Pons (tissue), 1 donor: ENCODE measurements at places on chromosomes 5 and 9.

DNA sequence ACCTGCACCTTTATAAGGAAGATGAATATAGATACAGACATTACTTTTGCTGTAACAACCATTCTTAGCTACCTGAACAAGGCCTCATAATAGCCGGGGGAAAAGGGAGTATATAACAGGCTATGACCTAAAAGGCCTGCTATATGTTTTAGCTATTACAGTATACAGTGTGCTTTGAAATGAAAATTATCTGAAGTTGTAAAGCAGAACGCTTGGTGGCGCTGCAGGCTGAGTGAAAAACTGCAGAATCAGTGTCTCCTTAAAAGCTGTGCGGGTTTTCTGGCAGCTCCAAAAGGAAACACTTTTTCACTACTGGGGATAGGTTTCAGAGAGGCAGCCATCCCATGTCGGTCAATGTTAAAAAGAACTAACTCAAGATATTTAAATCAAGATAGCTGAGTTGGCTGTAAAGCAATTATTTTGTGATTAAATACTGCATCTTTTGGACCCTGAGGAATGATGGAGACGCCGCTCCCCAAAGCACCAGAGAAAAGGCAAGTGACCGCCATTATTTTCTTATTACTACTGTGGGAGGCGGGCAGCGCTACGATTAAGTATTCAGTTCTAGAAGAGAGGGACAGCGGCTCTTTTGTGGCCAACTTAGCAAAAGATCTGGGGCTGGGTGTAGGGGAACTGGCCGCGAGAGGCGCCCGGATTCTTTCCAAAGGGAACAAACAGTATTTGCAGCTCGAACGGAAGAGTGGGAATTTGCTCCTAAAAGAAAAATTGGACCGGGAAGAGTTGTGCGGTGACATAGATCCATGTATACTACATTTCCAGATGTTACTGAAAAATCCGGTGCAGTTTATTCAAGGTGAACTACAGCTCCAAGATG is 5.9 kb downstream of the PCDHB6 start:
- no peak for DNase-seq

DNA sequence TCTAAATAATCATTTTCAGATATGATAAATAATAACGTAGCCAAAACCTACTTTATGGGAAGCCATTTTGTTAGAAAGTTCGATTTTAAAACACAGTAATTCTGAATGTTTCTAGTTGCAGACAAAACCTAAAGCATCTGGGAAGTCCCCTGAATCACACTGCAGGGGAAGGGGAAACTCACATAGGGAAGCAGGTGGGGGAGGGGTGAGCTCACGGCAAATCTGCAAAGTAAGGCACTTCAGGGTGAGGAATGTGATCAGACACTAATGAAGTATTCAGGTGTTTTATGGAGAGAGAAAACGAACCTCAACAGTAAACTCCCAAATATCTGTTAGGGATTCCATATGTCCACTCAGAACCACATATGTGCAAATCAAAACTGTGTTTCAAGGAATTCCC is 70.7 kb downstream of the EPB41L4A start:
- no peak for DNase-seq

- DNase-seq: no peak
These were observed 36.3 kb upstream of the PSD2 start for GRCh38 chr5:139759219-139759721.

DNA sequence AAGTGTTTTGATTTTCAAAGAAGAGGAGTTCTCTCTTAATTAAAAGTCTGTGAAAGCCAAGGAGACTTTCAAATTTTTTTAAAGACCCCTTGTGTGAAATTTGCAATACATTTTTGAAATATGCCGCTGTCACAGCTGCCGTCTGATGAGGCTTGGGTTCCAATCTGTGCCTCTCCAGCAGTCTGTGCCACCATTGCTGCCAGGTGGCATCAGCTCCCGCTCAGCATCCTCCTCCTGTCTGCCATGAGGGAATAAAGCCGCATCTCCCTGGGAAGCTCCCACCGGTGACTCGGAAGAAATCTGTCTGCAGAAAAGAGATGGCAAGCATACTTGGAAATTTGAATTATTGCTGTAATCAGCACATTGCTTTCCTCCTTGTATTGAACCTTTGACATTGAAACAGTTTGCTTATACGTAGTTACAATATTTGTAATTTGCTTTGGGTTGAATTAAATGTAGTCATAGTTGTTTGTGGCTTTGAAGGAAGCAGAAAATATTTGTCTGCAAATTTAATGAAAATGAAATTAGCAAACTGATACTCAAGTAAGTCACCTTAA is 145.7 kb upstream of the SNX2 start:
- peak; percentile 7 for DNase-seq

DNA sequence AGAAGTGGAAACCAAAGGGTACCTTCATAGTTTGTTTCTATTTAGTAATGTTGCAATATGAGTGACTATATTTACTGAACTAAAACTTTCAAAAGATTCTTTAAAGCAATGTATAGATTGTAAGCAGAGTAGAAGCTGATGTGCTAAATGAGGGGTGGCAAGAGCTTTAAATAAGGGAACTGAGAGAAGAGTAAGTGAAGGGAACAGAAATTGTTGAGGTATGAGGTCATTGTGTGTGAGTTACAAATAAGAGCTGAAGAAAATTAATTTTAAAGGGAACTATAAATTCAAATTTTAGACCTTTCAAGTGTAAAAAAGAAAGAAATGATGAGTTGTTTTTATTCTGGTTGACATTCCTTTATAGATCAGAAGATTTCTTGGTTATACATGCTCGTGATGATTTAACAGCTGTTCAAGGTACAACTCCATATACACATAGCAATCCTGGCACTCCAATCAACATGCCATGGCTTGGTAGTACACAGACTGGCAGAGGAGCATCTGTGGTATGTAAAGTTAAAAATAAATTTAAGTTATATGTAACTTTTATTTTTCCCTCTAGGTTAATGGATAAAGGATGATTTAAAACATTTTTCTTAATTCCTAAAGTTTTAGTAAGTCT is 135.1 kb upstream of the TNFAIP8 start:
- DNase-seq: no peak

DNA sequence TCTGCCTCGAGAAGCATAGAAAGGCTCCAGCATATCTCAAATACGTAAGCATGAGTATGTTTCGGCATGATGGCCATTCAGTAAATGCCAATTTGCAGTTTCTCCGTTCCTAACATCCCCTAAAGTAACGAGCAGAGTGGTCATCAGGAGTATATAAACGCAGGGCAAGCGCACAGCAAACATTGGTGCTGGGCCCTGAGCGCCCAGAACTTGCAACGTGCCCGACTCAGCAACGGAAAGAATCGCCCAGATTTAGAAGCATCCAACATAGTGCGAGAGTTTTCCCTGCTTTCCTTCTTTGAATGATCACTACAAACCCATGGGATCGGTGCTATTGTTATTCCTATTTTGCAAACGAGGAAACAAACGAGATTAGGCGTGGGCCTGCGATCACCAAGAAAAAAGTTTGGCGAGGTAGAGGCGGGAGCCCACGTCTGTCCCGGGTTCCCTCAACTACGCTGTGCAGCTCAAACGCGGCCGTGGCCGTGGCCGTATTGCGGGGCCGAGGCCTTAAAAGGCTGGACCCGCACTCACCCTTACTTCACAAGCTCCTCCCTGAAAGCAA is 505 bp downstream of the RPS14 start:
- peak; percentile 25 for DNase-seq

DNA sequence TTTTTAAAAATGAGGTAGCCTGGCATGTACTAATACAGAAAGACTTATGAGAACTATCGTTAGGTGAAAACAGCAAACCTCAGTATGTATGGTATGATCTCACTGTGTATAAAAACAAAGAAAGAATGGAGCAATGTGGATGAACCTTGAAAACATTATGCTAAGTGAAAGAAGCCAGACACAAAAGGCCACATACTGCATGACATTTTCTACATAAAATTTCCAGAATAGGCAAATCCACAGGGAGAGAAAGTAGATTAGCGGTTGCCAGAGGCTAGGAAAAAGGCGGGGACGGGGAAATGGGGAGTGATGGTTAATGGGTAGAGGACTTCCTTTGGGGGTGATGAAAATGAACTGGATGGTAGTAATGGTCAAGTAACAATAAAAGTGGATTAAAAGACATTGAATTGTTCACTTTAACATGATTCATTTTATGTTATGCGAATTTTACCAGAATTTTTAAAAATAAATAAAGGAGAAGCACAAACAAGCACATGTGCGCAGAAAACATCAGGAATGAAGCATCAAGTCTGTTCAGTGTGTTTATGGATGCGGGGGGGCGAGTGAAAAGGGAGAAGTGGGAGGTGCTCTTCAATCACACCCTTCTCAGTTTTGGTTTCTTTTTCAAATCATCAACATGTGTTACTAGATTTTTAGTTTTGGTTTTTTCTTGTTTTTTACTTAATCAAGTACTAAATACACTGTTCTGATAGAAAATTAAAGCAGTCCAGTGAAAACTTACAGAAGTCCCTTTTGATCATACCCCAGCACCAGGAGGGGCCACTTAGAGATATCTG is 16.3 kb downstream of the ROR2 start:
- DNase-seq: no peak

DNA sequence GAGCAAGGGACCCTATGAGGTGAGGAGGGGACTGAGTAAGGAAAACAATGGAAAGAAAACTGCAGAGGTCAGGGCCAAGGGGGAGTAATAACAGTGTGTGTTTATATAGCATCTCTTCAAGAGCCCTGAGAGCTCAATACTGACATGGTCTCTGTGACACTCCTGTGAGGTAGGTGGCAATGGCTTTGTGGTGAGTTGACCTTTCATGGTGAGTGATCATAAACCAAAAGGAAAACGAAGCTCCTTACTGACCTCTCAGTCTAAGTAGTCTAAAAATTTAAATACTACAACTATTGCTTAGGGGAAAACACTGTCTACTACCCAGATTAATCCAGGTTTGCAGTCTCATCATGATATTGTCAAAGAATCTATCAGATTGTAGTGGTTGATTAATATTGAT is 130.9 kb downstream of the SNCAIP start:
- DNase-seq: no peak

- DNase-seq: no peak
These were observed 30.0 kb downstream of the TGFBR1 start for GRCh38 chr9:99134893-99135341.

GRCh38 chr5:176740131-176740701 is 70.1 kb upstream of the UNC5A start:
- DNase-seq: no peak

- no peak for DNase-seq
These were observed 64.5 kb upstream of the ERBIN start for GRCh38 chr5:65861830-65862241.

DNA sequence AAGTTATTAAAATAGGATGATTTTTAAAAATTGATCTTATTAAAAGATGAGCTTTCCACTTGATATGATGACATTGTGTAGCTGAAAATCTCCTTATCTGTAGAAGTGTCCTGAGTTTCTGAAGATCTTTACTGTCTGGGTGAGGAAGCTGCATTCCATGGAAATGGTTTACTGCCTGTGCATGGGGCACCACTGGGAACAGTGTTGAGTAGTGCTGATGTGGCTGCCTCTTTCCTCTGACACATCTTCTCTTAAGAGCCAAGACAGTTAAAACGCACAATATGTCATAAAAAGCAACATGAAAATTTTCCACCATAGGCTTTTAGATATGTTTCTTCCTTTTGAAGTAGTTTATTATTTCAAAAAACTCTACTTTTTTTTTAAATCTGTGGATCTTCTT is 24.6 kb downstream of the SECISBP2 start:
- DNase-seq: no peak

DNA sequence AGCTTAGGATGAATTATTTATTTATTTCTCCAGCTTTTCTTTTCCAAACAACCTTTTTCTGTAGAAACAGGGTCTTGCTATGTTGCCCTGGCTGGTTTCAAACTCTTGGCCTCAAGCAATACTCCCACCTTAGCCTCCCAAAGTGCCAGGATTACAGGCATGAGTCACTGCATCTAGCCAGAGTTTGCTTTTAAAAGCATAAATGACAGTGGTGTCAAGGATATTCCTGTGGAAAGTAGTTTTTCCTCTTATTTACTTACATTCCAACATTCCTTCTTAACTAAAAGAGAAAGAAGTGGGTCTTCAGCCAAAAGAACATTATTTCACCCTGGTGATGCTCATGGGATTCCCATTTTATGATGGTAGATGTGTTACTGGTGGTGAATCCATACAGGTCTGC is 62.4 kb downstream of the GRIA1 start:
- no peak for DNase-seq

DNA sequence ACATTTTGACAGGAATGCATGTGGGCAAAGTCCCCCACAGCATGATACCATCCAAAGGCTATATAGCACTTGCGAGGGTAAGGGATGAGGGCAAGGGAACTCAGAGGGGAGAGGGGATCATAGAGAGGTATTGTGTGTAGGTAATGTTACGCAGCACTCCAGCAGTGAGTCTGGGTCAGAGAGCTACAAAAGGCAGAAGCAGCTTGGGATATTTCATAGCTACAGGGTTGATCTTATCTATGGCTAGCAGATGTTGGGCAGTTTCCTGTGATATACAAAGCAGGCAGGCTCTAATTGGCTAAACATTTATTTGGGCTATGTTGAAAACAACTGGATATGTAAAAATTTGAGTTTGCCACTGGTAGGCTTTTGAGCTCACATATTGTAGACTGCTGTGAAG is 17.8 kb upstream of the SLCO4C1 start:
- DNase-seq: no peak

- no peak for DNase-seq
These were observed 3.9 kb downstream of the TBC1D2 start for GRCh38 chr9:98251551-98251950.

GRCh38 chr5:119396030-119396664 is 40.3 kb downstream of the TNFAIP8 start:
- DNase-seq: no peak
